ENCODE measurements at places on chromosomes 4 and X.

- DNase-seq: no peak
Measured at GRCh38 chr4:105895583-105896460, 551 bp downstream of the NPNT start.

- no peak for DNase-seq
Measured at GRCh38 chrX:17567187-17567586, 170.1 kb upstream of the SCML1 start.

DNA sequence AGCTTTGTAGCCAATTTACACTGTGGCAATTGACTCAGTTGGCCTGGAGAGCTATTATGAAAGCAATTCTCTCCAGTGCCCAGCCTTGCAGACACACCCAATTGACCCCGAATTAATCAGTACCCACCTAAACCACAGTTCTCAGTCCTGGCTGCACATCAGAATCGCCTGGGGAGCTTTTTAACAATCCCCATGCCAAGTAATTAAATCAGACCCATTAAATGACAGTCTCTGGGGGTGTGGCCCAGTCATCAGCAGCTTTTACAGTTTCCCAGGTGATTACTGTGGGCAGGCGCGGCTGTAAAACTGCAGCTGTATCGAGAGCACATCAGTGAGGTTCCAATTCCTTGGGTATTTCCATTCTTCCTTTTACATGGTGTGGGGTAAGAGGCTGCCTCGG lies 460.9 kb upstream of the FAT1 start:
- DNase-seq: no peak

DNA sequence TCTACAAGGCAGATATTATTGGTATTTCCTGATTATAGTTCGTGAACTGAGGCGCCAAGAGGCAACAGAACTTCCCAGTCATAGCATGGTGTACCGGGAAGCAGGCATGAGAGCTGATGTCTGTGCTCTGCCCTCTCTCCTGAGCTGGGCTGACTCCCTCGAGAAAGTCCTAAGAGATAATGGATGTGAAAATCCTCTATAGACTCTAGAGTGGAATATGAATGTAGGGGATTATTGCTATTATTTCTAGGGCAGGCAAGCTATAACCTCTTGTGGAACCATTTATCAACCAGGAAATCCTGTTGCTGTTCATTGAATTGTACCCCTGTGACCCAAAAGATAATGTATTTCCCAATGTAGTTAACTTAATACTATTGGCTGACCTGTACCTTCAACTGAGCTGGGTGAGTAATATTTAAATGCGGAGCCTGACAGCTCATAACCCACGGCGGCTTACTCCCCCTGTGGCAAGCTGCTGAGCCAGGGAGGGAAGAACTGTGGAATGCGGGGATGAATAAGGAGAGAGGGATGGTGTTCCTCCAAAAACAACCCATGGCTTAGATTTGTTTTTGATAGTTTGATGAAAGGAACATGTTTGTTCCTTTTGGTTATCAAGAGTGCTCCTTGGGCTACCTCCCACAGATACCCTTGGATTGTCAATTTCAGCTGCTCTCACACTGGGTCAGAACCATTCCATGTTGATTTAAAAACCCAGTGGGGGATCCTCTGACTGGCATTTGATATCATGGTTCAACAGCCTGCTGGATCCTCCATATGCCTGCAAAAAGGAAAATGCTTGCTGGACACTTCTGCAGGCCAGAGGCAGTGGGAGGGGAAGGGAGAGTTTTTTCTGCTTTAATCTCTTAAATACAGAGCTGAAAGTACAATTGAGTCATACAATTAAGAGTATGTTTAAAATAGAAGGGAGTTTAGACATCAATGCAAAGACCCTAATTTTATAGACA lies 339.0 kb upstream of the BOD1L1 start:
- DNase-seq: no peak

DNA sequence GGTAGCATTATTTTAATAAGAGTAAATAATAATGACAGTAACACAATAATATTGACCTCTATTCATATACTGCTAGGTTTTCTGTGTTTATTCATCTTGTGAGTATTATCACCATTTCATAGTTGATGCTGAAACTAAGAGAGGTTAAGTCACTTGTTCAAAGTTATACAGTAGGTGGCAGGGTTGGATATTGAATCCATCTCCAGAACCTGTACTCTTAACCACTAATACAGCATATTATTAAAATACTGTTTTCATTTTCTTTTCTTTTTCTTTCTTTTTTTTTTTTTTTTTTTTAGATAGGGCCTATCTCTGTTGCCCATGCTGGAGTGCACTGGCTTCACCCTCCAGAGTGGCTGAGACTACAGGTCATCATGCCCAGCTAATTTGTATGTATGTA lies 7.1 kb upstream of the ELF2 start:
- no peak for DNase-seq

DNA sequence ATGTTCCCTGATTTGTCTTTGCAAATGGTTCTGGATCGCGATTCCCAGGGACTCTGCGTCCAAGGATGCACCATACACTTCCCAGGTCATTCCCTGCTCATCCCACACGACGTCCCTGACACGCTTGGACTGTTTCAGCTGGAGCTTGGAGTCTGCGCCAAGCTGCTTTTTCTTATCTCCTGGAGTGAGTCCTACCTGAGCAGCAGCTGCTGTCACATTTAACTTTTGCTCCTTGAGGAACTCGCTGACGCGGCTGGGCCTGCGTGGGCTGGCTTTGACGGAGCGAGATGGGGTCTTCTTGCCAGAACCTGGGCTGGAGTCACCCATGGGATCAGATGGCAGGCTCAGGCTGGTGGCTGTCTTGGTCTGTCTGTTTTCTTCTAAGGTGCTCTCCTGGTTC lies 59.6 kb downstream of the GPRIN3 start:
- no peak for DNase-seq

- DNase-seq: no peak
Measured at GRCh38 chr4:108168671-108169523, at the start of gene LEF1. TSS of gene LEF1 (minus strand) at chr4:108168932. CDS start at chr4:108167767, 1,165 bp downstream.

DNA sequence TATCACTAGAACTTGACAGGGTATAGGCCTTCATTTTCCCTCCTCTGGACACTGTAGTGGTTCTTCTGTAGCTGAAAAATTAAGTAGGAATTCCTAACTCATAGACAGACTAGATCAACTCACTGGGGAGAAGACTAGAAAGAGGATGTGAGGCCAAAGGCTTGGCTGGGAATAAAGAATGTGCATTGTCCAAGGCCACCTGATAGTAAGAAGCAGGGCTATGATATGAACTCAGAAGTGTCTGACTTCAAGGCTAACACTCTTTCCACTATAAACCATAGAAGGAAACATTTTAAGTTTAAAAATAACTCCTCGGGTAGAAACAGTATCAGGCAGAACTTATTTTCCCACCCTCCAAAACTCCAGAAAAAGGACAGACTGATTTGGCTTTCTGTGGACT lies 346.6 kb downstream of the OPHN1 start:
- no peak for DNase-seq

DNA sequence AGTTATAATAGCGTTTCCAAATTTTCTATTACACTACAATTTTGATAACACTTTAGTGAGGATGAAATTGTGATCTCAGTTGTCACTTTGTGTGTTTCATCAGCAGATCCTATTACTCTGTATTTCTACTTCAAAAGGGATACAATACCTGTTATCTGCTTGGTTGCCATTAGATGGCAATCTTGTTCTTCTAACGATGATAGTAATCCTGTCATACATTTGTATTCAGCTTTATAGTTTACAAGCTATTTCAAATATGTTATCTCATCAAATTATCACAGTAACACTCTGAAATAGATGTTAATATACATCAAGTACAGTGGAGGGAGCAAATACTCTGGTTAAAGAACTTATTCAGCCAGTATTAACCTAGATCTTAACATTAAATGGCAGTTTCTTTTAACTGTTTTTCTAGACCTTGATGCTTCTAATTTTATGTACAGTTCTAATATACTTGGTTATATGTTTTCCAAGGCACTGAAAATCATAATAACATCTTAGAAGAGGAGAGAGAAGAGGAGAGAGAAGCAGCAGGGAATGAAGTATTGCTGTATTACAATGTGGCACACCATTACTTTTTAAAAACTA lies 292.0 kb downstream of the CCSER1 start:
- DNase-seq: no peak

DNA sequence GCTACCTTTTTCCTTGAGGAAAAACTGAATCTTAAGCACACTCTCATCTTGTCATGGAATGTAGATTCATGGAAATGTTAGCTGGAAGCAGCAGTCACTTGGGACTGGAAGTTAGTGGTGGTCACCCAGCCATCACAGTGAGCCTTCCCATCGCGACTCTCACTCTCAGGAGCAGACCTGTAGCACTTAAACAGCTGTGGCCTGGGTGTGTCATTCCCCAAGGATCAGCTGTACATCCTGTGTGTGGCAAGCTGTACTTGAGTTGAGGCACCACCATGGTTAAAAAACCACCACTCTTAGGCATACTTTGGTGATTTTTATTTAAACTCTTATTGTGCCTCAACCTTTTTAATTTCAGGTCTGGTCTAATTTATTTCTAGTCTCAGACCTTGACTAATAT lies 46.7 kb downstream of the JADE1 start:
- no peak for DNase-seq

DNA sequence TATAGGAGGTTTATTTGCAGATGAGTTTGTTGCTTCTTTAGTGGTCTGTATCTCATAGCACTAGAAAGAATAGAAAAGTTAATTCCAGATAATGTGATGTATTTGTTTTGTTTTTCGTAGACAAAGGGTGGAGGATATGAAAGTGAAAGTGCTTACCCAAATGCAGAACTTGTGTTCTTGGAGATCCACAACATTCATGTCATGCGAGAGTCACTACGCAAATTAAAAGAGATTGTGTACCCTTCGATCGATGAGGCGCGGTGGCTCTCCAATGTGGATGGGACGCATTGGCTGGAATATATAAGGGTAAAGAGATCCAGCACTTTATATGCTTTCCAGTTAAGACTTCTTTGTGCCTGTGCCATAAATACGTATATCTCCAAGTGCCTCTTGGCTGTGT lies 43.3 kb downstream of the MTMR1 start:
- no peak for DNase-seq

DNA sequence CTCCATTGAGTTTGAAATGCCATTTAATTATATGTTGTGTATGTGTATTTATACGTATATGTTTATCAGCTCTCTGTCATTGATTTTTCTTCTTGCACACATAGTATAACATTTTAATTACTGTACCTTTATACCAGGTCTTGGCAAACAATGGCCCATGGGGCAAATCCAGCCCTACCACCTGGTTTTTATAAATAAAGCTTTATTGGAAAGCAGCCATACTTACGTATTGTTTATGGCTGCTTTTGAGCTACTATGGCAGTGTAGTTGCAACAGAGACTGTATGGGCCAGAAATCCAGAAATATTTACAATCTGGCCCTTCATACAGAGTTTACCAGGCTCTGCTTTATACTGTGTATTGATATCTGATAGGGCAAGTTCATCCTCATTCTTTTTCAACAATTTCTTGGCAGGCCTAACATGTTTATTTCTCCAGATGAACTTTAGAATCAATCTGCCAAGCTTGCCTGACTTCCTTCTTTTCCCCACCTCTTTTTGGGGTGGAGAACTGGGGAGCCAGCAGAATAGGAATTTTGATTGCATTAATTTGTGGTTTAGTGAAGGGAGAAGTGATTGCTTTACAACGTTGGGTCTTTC lies 15.8 kb downstream of the DCUN1D4 start:
- DNase-seq: no peak

DNA sequence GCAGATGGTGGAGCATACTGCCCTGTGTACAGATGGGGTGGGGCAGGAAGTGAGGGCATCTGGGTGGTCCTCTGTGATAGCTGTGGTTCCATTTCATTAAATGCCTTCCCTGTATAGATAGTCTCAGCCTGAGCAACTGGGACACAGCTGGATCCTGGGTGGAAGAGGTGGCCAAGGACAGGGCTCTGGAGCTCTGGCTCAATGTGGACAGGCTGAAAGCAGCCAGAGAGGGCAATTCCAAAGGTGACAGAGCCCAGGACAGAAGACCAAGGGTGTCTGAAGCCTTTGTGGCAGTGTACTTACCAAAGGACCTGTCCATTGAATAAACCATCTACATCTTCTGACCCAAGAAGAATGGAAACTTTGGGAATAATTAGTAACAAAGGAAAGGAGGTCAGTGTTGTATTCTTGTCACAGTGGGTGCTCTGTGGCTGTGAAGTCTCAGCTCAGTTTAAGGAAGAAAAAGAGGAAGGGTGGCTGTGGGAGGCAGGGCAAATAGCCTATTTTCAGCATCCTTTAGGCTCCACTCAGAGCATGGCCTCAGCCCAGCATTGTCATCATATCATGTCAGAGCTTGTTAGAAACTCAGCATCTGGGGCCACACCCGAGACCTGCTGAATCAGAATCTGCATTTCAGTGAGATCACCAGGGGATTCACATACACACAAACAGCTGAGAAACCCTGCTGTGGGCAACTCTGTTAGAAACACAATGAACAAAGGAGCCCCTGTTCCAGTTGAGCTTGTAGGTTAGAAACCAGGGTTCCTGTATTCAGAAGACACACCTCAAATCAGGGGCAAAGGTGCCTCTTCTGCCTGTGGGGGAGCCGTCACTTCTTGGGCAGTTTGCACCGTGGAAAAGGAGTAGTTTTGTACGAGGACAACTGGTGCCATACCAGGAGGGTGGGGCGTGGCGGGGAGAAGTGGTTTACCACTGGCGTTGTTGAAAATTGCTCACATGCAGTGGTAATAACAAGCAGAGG lies 168.6 kb downstream of the PTTG2 start:
- peak; percentile 39 for DNase-seq

DNA sequence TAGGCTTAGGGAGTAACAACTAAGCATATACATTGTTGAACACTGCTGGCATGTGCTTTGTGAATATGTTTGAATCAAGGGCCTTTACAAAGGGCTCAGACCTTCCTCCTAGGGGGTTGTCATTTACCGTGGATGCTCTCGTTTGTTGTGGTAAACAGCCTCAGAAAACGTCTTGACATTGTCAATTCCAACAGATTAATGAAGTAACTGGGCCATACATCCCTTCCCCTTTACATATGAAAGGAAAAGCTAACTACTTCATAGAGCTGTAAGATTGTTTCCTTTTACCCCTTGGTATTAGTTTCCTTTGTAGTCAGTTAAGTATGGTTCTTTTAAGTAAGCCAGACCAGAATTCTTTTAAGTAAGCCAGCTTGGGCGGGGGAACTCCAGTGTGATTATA lies 42.9 kb downstream of the FAT4 start:
- no peak for DNase-seq

GRCh38 chr4:65046192-65047133 lies 623.8 kb downstream of the EPHA5 start:
- no peak for DNase-seq

- peak; percentile 61 for DNase-seq
Measured at GRCh38 chr4:82429728-82430192, 502 bp downstream of the HNRNPDL start.

GRCh38 chr4:153481478-153481877 lies 15.3 kb downstream of the TMEM131L start:
- no peak for DNase-seq

DNA sequence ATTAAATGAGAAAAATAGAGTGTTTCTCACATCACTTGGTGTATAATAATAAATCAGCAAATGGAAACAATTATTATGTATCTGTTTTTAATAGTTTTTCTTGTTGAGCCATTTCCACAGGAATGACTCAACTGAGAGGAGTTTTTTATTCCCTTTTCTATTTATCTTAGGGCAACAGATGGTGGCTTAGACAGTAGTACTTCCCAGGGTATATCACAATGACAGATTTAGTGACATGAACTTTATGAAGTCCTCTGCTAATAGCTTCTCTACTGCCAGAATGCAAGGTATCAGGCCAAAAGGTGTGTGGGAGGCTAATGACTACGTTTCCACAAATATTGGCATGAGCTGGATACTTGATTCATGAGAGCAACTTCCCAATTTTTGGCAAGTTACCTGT lies 126.7 kb downstream of the HTR2C start:
- no peak for DNase-seq
